ENCODE measurements at places on chromosomes 7 and 10.

GRCh38 chr7:20113427-20114027, 103.7 kb downstream of the MACC1 start:
- DNase-seq, result no peak

DNA sequence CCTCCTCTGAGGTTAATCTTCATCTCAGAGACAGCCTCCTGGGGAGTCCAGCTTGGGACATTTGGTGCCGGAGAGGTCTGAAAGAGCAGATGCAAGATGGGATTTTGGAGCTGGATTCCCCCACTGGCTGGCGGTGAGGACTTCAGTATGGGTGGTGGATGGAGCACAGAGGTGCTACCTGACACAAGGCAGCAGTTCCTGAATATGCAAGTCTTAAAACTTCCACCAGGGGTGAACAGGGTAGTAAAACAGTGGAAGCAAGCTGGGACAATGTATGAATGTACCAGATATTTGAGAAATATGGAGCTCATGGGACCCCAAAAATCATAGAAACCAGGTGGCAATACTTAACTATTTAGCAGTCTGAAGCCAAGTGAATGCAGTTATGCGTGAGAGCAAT, 4.8 kb upstream of the TAF3 start:
- no peak for DNase-seq

DNA sequence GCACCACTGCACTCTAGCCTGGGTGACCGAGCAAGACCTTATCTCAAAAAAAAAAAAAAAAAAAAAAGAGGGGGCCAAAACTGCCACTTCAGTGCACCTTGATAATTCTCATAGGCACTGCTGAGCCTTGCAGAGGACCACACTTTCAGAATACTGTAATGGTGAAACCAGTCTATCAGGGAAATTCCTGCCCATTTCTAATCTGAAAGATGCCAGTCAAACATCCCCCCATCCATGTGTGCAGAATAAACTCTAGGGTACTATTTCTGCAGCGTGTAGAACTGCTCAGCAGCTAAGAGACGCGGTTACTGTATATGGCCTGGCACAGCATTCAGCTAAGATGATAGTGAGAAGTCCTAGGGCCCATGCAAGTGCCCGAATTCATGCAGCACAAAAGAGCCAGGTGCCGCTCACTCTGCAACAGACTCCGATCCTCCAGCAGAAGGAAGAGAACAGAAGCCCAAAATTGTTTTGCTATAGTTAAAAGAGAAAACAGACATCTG, 286.8 kb upstream of the KLF14 start:
- no peak for DNase-seq

- DNase-seq, result no peak
These were observed 345.9 kb downstream of the PLXDC2 start for GRCh38 chr10:20162123-20162522.

- DNase-seq, result no peak
These were observed 143.9 kb downstream of the PRKAG2 start for GRCh38 chr7:151732834-151733592.

DNA sequence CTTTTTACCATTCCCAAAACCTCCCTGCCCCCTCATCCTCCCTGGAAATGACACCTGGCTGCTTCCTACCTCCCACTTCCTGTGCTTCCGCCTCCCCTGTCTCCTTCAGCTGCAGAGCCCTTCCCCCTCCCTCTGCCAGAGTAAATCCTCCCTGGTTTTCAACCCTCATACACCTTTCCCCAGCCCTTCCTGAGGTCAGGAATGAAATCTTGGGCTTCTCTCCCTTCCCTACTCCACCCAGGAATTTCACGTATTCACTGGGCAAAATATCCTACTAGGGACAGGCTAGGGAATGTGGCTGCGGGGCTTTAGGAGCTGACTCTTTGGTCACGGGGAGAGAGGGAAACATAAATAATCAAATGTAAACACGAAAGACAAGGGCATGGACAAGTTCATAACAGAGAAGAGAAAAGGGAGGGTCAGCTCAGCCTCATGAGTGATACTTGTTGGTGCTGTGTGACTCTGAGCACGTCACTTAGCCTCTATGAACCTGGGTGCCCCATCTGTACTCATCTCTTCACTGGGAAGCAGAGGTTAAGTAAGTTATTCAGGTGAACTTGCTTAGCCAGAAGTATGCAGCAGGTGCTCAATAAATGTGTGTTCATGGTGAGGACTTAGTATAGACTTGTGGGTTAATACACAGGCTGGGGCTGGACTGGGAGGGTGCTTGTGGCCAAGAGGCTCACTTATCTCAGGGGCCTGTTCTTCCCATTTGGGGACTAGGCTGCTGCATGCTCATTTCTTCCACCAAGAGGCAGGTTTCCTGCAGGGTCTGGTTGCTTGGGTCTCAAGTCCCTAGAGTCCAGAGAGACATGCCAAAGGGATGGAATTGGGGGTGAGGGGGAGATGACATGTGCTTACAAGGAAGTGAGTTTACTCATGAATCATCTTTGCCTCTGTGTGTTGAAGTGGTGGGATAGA, 10.0 kb upstream of the DUSP5 start:
- no peak for DNase-seq

- no peak for DNase-seq
These were observed 287.3 kb upstream of the LRRN3 start for GRCh38 chr7:110803602-110804143.

DNA sequence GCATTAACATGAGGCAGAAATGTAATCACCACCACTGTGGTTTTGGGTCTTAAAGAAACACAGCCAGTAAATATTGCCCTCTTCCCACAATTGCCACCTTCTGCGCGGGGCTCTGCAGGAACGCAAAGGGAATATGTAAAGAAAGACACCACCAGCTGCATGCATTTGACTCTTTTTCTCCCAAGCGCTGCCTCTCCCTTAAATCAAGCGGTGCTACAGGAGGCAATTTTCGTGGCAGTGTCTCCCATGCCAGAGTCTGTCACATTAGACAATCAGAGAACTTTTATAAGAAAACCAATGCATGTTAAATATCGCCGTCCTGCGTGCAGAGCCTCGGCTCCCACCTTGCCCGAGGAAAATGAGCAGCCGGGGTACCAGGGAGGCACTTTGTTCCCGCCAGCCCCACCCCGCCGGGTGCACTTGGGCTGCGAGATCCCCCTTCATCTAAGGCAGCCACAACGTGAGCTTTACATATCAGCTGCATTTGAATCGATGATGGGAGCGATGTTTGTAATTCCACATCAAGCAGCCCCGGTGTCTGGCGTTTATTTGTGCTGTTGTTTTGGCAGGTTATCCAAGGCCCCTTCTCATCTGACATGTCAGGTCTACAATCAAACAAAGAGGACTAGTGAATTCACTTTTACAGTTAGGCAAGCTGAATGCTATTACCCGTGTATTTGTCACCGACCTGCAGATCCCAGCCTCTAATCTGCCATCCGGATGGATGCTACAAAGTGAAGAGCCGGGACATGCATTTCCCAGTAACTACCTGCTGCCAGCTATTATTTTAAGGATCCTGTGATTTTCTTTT, 72.3 kb upstream of the MGMT start:
- no peak for DNase-seq

DNA sequence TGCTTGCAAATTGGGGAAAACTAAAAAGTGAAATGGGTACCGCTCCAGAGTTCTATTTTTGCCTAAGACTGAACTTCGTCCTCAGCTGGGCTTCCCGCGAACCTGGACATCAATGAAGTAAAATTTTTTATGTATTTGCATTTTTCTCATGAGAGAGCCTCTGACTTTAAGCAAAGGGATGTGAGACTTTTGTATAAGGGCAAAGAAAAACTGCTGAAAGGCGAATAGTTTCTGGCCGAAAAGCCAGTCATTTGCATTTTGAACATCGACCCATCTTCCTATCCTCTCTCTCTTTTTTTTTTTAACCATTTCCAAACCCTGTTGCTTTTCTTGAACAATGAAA, 573 bp downstream of the PMPCB start:
- DNase-seq, result no peak

- no peak for DNase-seq
These were observed 70.4 kb downstream of the SLC35B4 start for GRCh38 chr7:134246347-134246746.

Data from SIG-M5 (cell line).